Fibroblast of skin of right quadriceps (primary cell): ENCODE measurements at places on chromosomes 2 and 18.

GRCh38 chr2:128604045-128604444 is 285.4 kb upstream of the HS6ST1 start:
- no peak for DNase-seq

DNA sequence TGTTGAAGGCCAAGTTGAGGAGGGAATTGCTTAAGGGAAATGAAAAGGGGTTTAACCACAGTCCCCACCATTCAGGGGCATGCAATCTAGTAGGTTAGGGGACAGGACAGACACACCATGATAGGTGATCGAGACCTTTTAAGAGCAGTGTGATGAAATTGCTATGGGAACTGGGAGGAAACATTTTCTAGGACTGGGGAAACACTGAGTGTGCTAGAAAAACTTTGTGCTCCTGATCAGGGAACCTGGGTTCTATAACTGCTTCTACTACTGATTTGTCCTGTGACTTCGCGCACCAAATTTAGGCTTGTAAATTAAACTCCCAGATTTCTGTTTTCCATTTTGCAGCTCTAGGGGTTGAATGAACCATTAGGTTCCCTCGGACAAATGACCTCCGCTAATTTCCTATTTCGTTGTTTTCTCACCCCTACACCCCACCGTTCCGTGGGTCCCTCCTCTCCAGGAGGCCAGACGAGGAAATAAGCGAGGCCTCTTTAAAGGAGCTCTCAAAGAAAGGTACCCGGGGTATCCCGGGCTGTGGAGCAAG is 371 bp upstream of the LCLAT1 start:
- DNase-seq = no peak

DNA sequence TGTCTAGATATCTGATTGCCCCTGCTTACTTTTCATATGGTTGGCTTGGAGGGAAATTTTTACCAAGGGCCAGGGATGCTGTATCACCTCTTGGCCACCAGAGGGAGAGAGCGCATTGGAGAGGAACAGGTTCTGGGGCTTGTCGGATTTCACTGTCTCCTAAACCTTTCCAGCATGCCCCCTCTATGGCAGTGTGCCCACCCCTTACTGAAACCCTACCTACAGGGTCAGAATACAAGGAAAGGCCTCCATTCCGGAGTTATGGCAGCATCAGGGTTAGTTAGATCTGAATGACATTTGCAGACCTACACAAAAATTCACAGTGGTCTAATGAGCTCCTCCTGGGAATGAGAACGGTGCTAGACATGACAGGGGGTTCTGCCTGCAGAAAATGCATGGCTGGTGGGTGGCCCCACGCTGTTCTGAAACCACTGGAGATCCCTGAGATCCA is 5.8 kb downstream of the SLC14A2 start:
- DNase-seq = peak; percentile 42

DNA sequence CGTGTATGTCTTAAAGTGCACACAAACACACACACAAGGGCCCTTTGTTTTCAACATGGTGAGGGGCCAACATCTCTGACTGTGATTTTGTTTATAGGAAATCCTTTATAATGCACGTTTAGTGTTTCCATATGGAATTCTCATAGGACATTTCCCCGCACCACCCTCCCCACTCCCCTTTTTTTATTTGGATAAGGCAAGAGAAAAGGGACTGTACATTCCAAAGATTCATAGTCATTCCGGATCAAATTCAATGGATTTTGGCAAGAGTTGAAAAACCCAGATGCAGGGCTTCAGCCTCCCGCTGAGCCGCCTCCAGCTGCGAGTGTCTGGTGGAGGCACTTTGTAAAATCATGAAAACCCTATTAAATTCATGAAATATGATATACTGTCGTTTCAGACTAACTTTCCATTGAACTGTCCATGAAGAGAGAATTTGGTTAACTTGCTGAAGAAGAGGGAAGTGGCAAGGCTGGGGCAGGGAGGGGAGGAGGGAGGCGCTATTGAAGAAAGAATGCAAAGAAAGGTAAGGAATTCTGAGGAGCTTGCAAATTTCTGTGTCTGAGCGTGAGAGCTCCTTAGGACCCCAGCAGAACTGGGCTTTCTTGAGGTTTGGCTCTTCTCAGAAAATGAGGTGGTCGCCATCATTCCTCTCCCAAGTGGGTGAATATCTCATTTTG is 25.8 kb upstream of the SLC14A2 start:
- peak; percentile 98 for DNase-seq

- no peak for DNase-seq
These were observed 200.0 kb downstream of the TWIST2 start for GRCh38 chr2:239047861-239048260.

GRCh38 chr2:71779774-71780105 is 326.4 kb downstream of the DYSF start:
- no peak for DNase-seq

- DNase-seq = no peak
These were observed 54.2 kb downstream of the ZCCHC2 start for GRCh38 chr18:62576845-62577512.

GRCh38 chr2:101106453-101107181 is 44.6 kb downstream of the TBC1D8 start:
- no peak for DNase-seq

- no peak for DNase-seq
These were observed 25.7 kb downstream of the SLC4A1AP start for GRCh38 chr2:27689424-27689823.

- DNase-seq = no peak
These were observed 31.2 kb upstream of the GALM start for GRCh38 chr2:38634684-38635083.

GRCh38 chr2:98757904-98758421 is 27.0 kb upstream of the MGAT4A start:
- DNase-seq = peak; percentile 83

DNA sequence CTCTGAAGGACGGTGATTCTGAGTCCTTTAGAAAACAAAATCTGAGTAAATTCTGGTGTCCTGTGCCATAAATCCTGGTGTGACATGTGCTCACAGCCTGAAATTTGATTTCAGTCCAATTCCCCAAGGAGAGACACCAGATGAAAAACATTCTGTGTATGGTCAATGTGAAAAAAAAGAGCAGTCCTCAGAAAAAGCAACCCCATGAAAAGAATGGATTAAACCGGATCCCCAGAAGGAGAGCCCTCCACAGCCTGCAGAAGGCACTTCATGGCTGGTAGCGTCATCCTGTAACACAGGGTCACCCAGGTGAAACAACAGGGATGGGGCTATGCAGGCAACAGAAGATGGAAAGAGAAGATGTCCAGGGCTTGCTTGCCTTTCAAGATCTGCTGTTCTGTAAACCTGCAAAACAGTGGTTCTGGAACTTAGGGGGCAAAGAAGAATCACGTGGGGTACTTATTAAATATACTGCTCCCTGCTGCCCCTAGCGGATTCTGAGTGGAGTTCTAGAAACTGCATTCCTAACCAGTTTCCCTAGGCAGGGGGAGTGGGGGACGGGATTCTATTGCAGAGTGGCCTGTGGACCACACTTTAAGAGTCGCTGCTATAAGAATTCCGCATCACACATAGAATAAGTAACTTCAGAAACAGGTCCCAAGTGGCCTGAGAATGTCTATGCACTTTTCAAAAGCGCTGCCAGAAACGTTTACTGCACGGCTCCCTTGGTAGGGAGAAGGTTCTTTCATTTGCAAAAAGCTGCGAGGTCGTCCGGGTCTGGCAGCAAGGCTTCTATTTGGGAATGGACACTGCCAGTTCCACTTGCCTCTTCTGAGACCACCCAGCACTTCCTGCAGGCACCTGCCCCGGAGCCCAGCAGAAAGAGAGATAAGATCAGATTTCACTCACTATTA is 118.9 kb upstream of the ARL5A start:
- peak; percentile 7 for DNase-seq

DNA sequence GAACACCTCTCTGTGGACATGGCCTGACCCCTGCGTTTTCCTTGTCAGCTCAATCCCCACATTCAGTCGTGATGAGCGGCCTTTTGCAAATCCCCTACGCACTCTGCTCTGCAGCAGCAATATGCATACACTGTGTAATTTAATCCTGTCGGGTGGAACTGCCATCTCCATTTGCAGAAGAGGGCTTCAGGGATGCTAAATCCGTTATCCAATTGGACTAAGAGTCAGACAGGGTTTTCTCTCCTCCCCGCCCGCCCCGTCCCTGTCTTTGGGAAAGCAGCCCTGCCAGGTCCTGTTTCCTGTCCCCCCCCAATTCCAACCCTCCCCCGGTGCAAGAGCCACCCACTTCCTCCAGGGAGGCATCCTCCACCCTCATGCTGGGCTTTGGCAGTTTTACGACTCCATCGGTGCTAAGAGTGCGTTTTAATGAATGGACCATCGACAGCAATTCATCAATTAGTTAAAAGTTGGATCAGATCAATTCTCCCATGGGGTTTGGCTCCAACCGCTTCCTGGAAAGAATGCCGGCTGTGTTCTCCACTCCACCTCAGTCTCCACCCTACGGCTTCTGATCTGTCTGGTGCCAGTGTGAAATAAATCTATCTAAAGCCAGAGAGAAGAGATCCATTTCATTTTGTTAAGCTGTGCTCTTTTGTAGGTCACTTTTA is 53.5 kb upstream of the ASAP2 start:
- peak; percentile 52 for DNase-seq

DNA sequence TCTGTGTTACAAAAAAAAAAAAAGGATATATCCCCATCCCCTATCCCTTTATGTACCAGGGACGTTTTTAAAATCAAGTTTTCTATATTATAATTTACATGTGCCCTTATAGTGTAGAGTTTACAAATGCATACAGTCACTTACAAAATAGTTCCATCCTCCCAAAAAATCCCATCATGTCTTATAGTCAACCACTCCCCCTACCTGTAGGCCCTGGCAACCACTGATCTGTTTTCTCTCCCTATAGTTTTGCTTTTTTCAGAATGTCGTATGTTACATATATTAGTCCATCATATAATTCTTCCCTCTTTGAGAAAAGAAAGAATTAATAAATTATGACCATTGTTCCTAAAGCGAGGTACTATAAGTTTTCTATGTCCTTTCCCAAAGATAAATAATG is 17.8 kb downstream of the CFAP210 start:
- no peak for DNase-seq

GRCh38 chr2:16700551-16701259 is 35.1 kb upstream of the CYRIA start:
- DNase-seq = no peak

GRCh38 chr2:157150747-157151146 is 106.8 kb upstream of the GALNT5 start:
- no peak for DNase-seq

DNA sequence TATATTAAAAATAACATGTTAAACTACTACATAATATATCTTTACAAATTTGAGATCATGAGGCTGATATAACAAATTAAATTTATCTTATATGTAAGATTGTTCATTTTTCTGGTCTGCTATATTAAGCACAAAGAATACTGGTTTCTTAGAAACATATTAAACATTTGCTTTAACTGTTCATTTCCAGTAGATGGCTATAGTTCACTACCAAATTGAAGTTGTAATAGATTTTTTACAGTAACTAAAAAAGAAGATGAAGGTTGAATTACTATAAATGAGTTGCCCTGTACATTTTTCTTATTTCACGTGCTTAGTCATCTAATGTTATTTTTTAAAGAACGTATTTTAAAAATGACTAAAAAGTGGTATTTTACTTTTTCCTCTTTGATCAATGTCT is 57.0 kb downstream of the ZNF407 start:
- DNase-seq = peak; percentile 49

DNA sequence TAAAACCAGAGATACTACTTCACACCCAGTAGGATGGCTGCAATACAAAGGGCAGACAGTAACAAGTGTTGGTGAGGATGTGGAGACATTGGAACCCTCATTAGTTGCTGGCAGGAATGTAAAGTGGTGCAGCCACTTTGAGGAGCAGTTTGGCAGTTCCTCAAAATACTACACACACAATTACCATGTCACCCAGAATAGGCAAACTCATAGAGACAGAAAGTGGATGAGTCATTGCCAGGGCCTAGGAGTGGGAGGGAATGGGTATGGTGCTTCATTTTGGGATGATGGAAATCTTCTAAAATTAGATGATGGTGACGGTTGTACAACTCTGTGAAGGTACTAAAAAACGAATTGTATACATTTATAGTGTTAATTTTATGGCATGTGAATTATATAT is 54.8 kb downstream of the ATP9B start:
- DNase-seq = peak; percentile 4

GRCh38 chr18:21112140-21112473 is 494 bp upstream of the ROCK1 start:
- DNase-seq = no peak

- DNase-seq = no peak
These were observed 144.7 kb downstream of the SLC4A3 start for GRCh38 chr2:219772103-219772635.

DNA sequence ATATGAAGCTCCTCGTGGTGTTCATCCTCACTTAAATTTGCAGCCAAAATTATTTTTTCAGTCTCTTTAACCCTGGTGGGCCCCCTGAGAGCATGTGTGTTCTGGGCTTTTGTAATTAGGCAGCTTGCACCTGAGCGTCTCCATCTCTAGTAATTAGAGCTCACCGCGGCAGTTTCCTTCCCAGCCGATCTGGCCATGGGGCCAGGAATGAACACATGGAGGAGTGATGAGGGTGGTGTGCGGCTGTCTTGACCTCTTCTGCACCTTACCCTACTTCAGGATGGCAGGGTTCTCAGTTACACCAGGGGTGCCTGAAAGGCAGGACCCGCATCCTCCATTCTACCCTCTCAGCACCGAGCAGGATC is 98.5 kb downstream of the AFF3 start:
- DNase-seq = no peak

- no peak for DNase-seq
These were observed 158.3 kb upstream of the WDSUB1 start for GRCh38 chr2:159444754-159445153.

GRCh38 chr2:41853427-41854191 is 194.2 kb upstream of the PKDCC start:
- peak; percentile 68 for DNase-seq

GRCh38 chr2:44211183-44211582 is 42.5 kb downstream of the PPM1B start:
- no peak for DNase-seq

DNA sequence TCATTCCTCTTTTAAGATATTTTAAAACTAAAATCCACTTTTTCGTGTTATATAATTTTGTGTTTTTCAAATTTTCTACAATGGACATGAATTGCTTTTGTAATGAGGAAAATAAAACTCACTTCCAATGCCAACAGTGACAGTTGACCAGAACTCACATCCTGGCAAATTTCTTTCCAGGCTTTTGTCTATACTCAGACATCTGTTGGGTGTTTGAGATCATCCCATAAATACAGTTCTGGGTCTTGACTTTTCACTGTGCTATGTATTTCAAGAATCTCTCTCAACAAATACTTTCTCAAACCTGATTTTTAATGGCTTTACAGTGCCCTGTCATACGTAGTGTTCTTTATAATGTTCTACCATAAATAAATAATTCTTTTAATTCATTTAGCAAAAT is 57.6 kb downstream of the RPL37A start:
- no peak for DNase-seq

GRCh38 chr2:65662654-65663432 is 230.4 kb upstream of the SPRED2 start:
- peak; percentile 98 for DNase-seq

DNA sequence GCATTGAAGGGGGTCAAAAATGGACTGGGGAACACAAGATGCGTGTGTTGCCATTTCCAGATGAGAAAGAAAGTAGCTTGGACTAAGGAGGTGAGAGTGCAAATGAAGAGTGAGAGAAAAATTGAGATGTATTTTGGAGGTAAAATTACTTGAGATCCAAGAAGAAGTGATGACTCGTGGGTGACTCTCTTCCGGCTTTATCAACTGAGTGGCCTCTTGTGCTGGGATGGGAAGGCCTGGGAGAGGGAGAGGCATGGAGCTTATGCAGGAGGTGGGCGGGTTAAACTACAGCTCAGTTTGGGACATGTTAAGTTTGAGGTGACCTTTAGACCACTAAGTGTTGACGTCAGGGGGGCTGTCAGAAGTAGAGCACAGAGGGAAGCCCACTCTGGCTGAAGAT is 34.9 kb downstream of the SULT1C2 start:
- peak; percentile 53 for DNase-seq
